Natural killer cell (primary cell): ENCODE measurements at places on chromosomes 5 and 9.

DNA sequence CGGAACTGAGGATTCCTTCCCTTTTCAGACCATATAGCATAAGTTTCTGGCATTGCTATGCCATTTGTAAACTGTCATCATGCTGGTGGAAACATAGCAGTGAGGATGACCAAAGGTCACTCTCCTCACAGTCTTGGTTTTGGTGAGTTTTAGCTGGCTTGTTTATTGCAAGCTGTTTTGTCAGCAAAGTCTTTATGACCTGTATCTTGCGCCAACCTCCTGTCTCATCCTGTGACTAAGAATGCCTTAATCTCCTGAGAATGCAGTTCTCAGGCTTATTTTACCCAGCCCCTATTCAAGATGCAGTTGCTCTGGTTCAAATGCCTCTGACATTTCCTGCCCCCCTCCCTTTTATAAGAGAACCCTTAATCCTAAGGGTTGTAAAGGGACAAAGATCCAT is 26.7 kb upstream of the GRIA1 start:
- DNase-seq = no peak
- no peaks in the 10 kb centered on the region for H3K4me1 ChIP-seq
- no peaks in the 10 kb centered on the region for H3K27me3 ChIP-seq

GRCh38 chr5:154653418-154653763 is 101.8 kb upstream of the LARP1 start:
- no peaks in the 10 kb centered on the region for H3K27me3 ChIP-seq
- peaks cover 15% of the 10 kb centered on the region for H3K4me1 ChIP-seq
- DNase-seq = no peak
- no peak overlapping the region for H3K27ac ChIP-seq

- DNase-seq = no peak
- H3K27ac ChIP-seq = no peak overlapping the region
- H3K4me1 ChIP-seq = no peaks in the 10 kb centered on the region
- H3K27me3 ChIP-seq = no peaks in the 10 kb centered on the region
- H3K4me3 ChIP-seq = no peak overlapping the region
These were observed 1196.9 kb upstream of the C9orf72 start for GRCh38 chr9:28770226-28770625.

DNA sequence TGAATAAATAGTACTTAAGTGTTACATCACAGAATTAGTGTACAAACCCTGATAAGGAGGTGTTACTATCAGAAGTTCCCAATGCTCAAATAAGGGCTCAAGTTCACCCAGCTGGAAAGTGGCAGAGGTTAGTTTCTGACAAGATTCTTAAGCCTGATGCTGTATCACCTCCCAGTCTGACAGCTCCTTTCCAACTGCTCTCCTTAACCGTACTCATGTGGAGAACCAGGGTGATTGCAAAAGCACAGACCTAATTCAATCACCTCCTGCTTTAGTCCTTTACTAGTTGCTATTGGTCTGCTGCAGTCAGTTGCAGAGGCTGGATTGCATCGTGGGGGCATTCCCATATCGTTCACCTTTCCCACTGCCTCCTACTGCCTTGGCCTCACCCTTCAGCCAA is 100.4 kb upstream of the ZNF618 start:
- no peaks in the 10 kb centered on the region for H3K27me3 ChIP-seq
- H3K4me3 ChIP-seq = no peak overlapping the region

GRCh38 chr5:673831-674629 is 19.1 kb downstream of the TPPP start:
- H3K36me3 ChIP-seq = no peaks in the 10 kb centered on the region
- H3K4me3 ChIP-seq = no peak overlapping the region
- H3K4me1 ChIP-seq = peaks cover 24% of the 10 kb centered on the region
- H3K27ac ChIP-seq = no peak overlapping the region
- H3K27me3 ChIP-seq = peaks cover 3% of the 10 kb centered on the region

- no peak overlapping the region for H3K27ac ChIP-seq
- DNase-seq = no peak
- no peak overlapping the region for H3K4me3 ChIP-seq
- H3K4me1 ChIP-seq = no peaks in the 10 kb centered on the region
- no peaks in the 10 kb centered on the region for H3K36me3 ChIP-seq
These were observed 387.2 kb upstream of the RIOK2 start for GRCh38 chr5:97570242-97570641.

GRCh38 chr5:120942596-120943350 is 478.7 kb downstream of the PRR16 start:
- no peaks in the 10 kb centered on the region for H3K27me3 ChIP-seq
- H3K36me3 ChIP-seq = no peaks in the 10 kb centered on the region
- no peak overlapping the region for H3K27ac ChIP-seq
- no peak for DNase-seq
- no peak overlapping the region for H3K4me3 ChIP-seq

- H3K36me3 ChIP-seq = peaks cover 11% of the 10 kb centered on the region
- DNase-seq = no peak
- H3K27me3 ChIP-seq = no peaks in the 10 kb centered on the region
- no peak overlapping the region for H3K27ac ChIP-seq
These were observed 101.2 kb downstream of the LIX1 start for GRCh38 chr5:97041239-97041638.

DNA sequence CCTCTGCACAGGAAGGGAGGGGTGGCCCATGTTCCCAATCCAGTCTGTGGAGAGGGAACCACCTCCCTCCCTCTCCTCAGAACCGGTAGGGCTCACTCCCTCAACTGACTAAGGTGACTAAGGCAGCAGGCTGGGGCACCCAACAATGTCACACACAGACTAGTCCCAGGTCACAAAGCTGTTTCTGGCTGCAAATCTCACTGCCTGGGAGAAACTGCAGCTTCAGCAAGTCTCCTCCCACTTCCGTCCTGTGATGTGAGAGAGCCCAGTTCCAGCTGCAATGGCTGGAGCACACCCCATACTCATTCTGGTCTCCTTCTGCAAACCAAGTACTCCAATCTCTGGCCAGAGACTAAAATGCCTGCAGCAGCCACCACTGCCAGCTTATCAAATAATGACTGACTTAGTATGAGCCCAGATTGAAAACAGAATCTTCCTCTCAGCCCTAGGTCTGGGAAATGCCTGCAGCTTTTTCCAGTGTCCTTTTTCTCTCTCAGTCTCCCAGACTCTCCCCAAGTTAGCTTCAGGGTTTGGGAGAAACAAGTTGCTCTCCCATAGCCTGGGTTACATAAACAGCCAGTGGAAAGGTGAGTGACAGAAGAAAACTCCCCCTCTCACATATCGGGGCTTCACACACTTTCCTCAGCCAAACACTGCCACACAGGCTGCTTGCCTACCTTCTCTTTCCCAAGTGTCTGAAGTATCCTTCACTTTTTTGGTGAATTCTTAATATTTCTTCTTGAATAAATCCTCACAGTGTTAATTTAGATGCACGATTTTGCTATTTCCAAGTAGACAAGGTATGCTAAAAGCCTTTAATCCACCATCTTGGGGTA is 247.4 kb upstream of the RASA1 start:
- no peak overlapping the region for H3K27ac ChIP-seq
- H3K36me3 ChIP-seq = no peaks in the 10 kb centered on the region
- H3K4me1 ChIP-seq = peaks cover 13% of the 10 kb centered on the region
- H3K27me3 ChIP-seq = no peaks in the 10 kb centered on the region
- DNase-seq = no peak

DNA sequence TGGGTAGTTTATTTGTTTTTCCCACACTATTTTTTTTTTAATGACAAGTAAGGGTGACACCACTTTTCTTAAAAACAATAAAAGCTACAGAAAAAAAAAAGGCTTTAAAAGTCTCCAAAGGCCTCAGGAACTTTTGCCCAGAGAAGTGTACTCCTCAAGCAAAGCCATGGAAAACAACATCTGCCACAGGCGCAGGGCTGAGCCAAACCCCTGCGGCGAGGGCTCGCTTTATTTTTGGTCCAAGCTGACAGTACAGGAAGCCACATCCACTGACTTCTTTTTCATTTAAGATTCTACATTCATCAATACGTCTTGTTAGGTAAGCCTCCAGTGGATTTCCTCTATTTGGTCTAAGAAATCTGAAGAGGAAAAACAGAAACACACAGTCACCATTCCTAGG is 51.9 kb upstream of the IFNK start:
- no peak overlapping the region for H3K27ac ChIP-seq
- no peak for DNase-seq
- no peak overlapping the region for H3K4me3 ChIP-seq

DNA sequence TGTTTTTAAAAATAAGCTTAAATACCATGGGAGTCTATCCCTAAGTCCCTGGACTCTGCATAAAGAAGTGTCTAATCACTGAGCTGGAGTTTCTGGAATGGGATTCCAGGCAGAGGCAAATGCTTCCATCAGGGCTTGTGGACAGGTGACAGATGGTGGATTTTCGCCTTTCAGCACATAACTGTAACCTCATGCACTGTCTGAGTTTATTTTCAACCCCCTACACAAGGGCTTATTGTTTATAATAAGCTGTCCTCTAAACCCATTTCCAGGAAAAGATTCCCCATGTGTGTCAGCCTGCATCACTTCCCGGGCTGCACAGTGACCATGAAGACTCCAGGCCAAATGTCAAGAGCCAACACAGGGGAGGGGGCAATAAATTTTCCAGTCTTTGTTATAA is 264.0 kb downstream of the PIK3R1 start:
- H3K27me3 ChIP-seq = no peaks in the 10 kb centered on the region
- no peak for DNase-seq
- no peaks in the 10 kb centered on the region for H3K4me1 ChIP-seq

- peak overlapping the region; percentile 70 for H3K4me3 ChIP-seq
- no peaks in the 10 kb centered on the region for H3K36me3 ChIP-seq
- H3K27me3 ChIP-seq = no peaks in the 10 kb centered on the region
These were observed 902 bp downstream of the HABP4 start for GRCh38 chr9:96450613-96451528.

- no peaks in the 10 kb centered on the region for H3K36me3 ChIP-seq
- no peak overlapping the region for H3K4me3 ChIP-seq
- no peak overlapping the region for H3K27ac ChIP-seq
- no peak for DNase-seq
- peaks cover 6% of the 10 kb centered on the region for H3K4me1 ChIP-seq
These were observed 68.8 kb upstream of the PPP2R2B start for GRCh38 chr5:146947181-146947941.

DNA sequence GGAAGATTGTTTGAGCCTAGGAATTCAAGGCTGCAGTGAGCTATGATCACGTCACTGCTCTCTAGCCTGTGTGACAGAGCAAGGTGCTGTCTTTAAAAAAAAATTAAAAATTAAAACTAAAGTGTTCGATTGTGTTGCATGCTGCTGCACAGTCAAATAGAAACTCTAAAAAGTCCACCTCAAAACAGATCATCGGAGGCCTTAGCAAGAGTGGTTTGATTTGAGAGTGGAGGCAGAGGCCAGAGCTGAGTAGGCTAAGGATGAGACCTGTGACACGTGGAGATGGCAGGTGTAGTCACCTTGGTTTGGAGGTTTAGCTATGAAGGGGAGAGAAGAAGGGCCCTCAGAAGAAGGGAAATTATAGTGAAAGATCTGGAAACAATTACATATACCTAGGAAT is 2.8 kb upstream of the PTPDC1 start:
- no peak for DNase-seq
- H3K27ac ChIP-seq = no peak overlapping the region
- no peaks in the 10 kb centered on the region for H3K36me3 ChIP-seq
- no peaks in the 10 kb centered on the region for H3K4me1 ChIP-seq
